ENCODE measurements at places on chromosomes 3 and 15.
A peak's percentile ranks its signal among the peaks of the same experiment; 100 is the strongest.

DNA sequence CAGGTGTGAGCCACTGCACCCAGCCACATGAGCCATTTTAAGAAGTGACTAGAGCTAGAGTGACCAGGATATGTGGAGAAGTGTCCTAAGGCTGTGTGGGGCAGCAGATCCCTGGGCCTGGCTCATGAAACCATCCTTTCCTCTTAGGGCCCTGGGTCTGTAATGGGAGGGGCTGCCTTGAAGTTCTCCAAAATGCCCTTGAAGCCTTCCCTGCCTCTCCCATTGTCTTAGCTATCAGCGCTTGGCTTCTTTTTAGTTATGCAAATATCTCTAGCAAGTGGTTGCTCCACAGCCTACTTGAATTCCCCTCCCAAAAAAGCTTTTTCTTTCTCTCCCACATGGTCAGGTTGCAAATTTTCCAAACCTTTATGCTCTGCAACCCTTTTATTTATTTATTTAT is 112.4 kb upstream of the SPATA16 start:
- no peak overlapping the region for H3K4me3 ChIP-seq
- H3K36me3 ChIP-seq = no peaks in the 10 kb centered on the region

DNA sequence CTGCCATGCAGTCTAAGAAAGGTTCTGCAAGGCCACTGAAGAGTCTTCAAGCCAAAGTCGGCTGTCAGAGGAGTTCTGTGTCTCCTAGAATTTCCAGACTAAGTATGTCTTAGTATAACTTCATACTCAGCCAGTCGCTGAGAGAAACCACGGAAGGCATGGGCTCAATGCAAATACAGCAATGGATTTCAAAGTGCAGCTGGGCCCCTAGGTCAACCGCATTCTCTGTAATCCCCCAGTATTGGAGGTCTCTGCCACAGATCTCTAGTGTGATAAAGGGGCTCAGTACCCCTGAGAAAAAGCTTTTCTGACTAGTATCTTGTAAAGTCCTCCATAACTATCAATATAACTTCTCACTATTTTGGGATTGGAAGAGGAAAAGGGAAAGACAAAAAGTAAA is 208.3 kb downstream of the VPS13C start:
- peaks cover 6% of the 10 kb centered on the region for H3K36me3 ChIP-seq
- no peak overlapping the region for H3K4me3 ChIP-seq
- no peaks in the 10 kb centered on the region for H3K27me3 ChIP-seq
- H3K27ac ChIP-seq = no peak overlapping the region
- DNase-seq = peak; percentile 16
- no peaks in the 10 kb centered on the region for H3K4me1 ChIP-seq

- no peak overlapping the region for H3K27ac ChIP-seq
- H3K4me3 ChIP-seq = no peak overlapping the region
- H3K36me3 ChIP-seq = no peaks in the 10 kb centered on the region
- H3K27me3 ChIP-seq = no peaks in the 10 kb centered on the region
- no peaks in the 10 kb centered on the region for H3K4me1 ChIP-seq
Measured at GRCh38 chr15:47796339-47796738, 79.0 kb downstream of the SEMA6D start.

DNA sequence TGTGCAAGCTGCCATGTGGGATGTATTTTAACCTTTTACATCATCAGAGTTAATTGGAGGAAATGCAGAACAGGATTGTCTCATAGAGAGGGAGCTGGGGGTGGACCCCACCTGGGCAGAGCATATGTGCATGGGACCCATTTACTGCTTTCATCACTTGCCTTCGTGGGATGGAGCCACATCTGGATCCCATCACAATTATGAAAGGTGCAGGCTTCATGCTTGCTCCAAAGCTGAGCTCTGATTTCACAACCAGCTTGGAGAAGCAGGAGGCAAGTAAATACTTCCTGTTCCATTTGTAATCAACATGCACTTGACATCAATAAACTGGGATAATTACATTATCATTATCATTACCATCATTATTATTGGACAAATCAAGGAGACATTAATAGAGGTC is 161.9 kb downstream of the ALDH1A2 start:
- no peaks in the 10 kb centered on the region for H3K27me3 ChIP-seq
- no peaks in the 10 kb centered on the region for H3K36me3 ChIP-seq
- no peak for DNase-seq
- H3K27ac ChIP-seq = no peak overlapping the region
- no peak overlapping the region for H3K4me3 ChIP-seq

- H3K4me1 ChIP-seq = peaks cover 39% of the 10 kb centered on the region
- peaks cover 13% of the 10 kb centered on the region for H3K36me3 ChIP-seq
- peak overlapping the region; percentile 53 for H3K4me3 ChIP-seq
- peak overlapping the region; percentile 84 for H3K27ac ChIP-seq
Measured at GRCh38 chr3:183698756-183699155, 1.2 kb downstream of the YEATS2 start.

DNA sequence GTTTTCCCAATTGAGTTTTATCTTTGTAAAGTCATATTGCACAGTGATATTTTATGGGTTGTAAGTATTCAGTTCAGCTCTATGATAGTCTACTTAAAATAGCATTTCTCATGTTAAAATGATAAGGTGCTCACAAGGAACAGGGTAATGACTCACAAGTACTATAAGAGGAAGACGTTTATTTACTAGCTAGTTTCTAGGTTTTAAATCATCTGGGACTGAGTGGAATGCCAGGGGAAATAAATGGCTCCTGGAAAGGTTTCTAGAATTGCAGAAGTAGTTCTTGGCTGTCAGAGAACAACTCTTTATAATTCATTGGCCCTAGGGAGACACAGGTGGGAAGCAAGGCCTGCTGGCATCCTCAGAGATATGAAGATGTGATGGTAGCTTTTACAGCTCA is 112.8 kb downstream of the CHDH start:
- H3K27me3 ChIP-seq = no peaks in the 10 kb centered on the region
- H3K27ac ChIP-seq = no peak overlapping the region
- no peaks in the 10 kb centered on the region for H3K36me3 ChIP-seq
- DNase-seq = no peak
- no peak overlapping the region for H3K4me3 ChIP-seq

GRCh38 chr15:72491768-72492167 is 17.6 kb downstream of the ARIH1 start:
- H3K4me1 ChIP-seq = no peaks in the 10 kb centered on the region
- no peak overlapping the region for H3K27ac ChIP-seq
- H3K36me3 ChIP-seq = peaks cover 25% of the 10 kb centered on the region

DNA sequence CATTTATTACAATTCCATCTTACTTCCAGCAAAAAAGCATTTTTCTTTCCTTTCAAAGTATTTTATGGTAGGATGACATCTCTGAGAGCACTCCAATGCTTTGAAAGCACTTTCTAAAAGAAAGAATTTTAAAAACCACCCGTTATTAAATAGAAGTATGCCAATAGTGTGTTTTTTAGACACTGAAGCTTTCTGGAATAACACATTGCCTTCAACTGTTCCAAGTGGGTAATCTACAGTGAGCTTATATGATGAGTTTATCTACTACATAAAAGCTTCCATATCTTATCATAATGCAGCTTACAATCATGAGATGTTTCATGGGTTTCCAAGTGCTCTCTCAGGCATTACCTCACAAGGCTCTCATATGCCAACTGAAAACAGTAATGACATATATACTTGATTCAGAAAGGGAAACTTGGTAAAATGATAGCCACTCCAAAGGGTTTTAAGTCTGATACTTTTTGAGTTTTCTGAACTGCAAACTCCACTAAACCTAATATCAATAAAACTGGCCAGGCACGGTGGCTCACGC is 14.1 kb downstream of the CMTM6 start:
- no peaks in the 10 kb centered on the region for H3K27me3 ChIP-seq
- no peak for DNase-seq
- no peak overlapping the region for H3K27ac ChIP-seq
- H3K4me3 ChIP-seq = no peak overlapping the region
- peaks cover 37% of the 10 kb centered on the region for H3K36me3 ChIP-seq

DNA sequence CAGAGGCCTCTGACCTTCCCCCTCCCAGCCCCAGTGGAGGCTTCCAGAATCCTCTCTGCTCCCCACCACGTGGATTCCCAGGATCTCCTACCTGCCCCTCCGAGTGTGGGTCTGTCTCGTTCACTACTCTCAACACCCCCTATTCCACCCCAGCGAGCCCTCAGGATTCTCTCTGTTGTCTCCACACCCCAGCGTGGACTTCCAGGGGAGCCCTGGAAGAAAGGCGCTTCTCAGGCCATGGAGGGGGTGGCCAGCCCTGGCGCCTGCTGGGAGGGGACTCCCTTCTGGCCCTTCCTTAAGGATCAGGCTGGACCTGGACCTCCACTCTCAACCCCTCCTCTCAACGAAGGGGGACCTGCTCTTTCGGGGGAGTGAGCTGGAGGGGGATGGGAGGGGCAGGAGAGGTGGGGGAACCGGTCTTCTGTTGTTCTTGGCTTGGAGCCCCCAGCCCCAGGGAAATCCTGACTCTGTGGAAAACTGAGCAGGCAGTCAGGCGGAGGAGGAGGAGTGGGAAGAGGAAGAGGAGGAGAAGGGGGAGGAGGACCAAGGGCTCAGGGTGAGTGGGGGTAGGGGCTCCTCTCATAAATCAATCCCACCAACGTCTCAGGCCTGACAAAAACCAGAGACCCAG is 32.9 kb downstream of the EPHB3 start:
- no peaks in the 10 kb centered on the region for H3K4me1 ChIP-seq
- peaks cover 4% of the 10 kb centered on the region for H3K27me3 ChIP-seq
- no peak overlapping the region for H3K27ac ChIP-seq
- no peak overlapping the region for H3K4me3 ChIP-seq
- DNase-seq = no peak
- no peaks in the 10 kb centered on the region for H3K36me3 ChIP-seq
